ENCODE measurements at places on chromosomes 6 and 20.

DNA sequence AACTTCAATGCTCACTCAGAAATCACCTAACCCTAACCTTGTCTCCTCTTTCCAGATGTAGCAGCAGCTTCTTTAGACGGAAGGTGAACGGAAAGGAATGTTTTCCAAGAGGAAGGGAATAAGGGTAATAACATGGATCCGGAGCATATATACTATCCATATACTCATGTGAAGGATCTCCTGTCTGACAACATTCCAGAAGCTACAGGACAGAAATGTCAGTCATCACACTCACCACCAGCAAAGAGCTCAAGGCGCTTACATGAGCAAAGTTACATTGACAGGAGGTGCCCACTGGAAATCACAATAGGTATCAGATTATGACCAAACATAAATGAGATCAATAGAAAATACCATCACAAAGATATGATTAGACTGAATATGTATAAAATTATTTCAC is 122.1 kb upstream of the CCDC28A start:
- DNase-seq, result no peak

GRCh38 chr6:56766806-56767178 is 124.1 kb upstream of the DST start:
- DNase-seq, result no peak

GRCh38 chr6:70336996-70337742 is 34.3 kb upstream of the COL9A1 start:
- DNase-seq, result no peak

GRCh38 chr6:17914651-17915050 is 72.8 kb downstream of the KIF13A start:
- DNase-seq, result no peak

DNA sequence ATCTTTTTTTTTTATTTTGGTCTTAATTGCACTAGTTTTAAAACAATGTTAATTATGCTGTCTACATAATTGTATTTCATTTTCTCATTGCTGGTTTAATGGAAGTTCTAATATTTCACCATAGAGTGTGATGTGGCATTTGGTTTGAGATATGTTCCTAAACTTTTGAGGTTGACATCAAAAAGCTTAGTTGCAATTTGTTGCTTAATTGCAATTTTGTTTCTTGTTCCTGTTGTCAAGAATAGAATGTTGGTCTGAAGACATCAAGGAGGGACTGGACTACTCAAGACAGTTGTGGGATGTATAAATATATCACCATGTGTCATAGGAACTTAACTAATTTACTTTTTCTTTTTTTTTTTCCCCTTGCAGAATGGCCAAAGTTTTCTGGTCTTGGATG is 12.5 kb downstream of the HSF2 start:
- DNase-seq, result no peak

GRCh38 chr20:37198932-37199660 is 19.7 kb upstream of the MROH8 start:
- no peak for DNase-seq

DNA sequence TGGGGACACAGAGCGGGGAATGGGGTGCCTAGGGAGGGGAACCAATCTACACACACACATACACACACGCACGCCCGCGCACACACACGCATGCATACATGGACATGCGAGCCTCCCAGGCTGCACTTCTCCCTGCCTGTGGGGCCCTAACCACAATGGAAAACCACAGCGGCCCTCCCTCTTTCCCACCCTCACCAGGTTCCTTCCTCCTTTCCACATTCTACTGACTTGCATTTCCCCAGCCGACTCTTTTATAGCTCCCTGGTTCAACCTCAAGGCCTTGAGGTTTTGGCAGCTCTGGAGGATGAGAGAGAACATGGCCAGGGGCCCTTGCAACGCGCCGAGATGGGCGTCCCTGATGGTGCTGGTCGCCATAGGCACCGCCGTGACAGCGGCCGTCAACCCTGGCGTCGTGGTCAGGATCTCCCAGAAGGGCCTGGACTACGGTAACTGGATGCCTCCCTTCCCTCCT is at the start of gene BPI:
Gene BPI, plus strand, starts transcription at position 249 of the 472 bp plus-strand sequence. Its CDS starts 68 bp downstream, at position 317.
- no peak for DNase-seq

- no peak for DNase-seq
Measured at GRCh38 chr6:111481836-111482187, 1.2 kb downstream of the REV3L start.

GRCh38 chr20:49385465-49385864 is 97.0 kb downstream of the KCNB1 start:
- no peak for DNase-seq

- no peak for DNase-seq
Measured at GRCh38 chr6:126718600-126719327, 378.8 kb downstream of the CENPW start.

- DNase-seq, result no peak
Measured at GRCh38 chr20:20363434-20363798, 4.5 kb upstream of the INSM1 start.

DNA sequence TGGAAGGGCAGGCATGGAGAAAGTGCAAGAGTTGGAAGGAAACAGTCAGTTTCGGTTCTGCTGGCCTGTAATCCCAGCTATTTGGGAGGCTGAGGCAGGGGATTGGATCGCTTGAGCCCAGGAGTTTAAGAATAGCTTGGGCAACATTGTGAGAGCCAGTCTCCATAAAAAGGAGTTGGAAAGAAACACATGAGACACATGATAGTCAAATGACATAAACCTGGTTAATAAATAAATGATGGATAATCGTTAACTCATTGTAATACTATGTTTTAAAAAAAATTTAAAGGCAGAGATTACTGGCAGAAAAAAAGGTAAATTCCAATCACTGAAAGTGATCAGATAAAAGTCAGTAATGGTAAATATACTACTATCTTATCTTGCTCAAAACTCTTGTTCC is 37.2 kb upstream of the PHACTR1 start:
- DNase-seq, result no peak

GRCh38 chr20:4147319-4147718 is 132.0 kb upstream of the RNF24 start:
- no peak for DNase-seq

DNA sequence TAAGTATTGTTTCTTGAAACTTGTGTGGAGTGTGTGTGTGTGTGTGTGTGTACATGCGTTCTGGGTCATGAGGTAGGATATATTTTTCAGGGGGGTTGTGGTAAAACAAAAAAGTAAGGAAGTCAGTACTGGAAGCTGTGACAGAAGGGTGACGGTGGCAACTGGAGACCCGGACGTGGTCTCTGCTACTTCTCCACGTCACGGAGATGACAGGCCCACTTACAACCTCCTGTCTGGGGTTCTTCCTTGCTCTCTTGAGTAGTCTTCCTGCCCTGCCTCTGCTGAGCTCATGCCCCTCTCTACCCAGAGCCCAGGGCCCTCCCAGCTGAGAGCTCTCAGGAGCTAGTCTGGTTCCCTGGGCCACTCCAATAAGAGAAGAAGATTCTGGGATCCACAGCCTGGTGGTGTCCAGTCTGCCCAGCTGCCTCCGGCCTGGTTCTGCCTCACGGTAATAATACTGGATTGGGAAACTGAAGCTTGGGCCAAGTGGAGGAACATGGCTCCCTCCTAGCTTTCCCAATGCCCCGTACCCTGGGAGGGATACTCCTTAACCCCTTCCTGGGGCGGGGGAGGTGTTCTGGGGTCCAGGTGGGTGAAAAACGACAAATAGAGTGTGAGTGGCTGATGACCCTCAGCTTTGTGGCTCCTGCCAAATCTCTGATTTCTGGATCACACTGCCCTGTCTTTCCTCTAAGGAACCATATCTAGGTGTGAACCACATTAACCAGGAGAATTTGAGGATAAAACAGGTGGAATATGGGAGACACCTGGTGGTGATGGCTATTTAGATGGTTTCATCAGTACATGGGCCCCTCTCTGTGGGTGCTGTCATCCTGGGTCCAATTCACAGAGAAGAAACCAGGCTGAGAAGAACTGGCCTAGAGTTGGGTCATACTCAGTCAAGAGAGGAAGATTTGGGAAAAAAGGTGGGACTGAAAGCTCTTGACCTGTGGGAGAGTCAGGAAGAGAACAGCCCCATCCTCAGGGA is 27.2 kb downstream of the VEGFA start:
- no peak for DNase-seq

DNA sequence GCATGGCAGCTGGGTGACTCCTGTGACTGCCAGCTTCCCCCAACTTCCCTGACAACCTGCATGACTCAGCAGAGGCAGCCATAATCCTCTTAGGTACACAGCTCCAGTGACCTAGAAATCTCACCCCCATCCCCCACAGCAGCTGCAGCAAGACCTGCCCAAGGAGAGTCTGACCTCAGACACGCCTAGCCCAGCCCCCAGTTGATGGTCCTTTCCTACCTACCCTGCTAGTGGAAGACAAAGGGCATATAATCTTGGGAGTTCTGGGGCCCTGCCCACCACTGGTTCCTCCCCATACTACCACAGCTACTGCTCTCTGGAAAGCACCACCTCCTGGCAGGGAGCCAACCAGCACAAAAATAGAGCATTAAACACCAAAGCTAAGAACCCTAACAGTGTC is 90.2 kb downstream of the F13A1 start:
- DNase-seq, result no peak

- DNase-seq, result no peak
Measured at GRCh38 chr20:33007376-33008335, at the start of gene BPIFB2. BPIFB2 (plus strand) TSS chr20:33007704; CDS start chr20:33008575, 871 bp downstream.

DNA sequence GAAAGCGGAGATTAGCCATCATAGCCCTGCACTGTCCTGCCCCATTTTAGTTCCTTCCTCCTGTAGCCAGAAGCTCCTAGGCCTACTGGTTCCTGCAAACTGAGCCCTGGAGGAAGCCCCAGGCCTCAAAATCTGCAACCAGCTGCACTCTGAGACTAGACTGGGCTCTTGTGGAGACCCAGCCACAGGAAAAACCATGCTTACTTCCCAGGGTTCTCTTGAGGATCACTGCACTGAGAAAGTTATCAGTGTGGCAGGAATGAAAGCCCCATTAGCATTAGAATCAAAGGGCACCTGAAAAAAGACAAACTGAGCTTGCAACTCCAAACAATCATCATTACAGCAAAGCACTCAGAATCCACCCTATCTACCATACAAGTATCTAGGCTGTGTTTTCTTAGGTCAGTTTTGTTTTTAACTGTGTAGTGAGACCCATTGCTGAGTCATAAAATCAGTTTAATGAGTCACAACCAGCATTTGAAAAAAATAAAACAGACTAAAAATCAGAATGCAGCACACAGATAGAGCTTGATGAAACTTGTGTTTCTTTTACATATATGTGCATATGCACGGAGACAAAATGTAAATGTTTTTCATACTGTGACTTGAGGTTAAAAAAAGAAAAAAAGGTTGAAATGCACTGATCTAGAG is 91.0 kb downstream of the UNC5CL start:
- DNase-seq, result no peak

GRCh38 chr6:87710090-87710489 is 8.1 kb upstream of the AKIRIN2 start:
- no peak for DNase-seq

DNA sequence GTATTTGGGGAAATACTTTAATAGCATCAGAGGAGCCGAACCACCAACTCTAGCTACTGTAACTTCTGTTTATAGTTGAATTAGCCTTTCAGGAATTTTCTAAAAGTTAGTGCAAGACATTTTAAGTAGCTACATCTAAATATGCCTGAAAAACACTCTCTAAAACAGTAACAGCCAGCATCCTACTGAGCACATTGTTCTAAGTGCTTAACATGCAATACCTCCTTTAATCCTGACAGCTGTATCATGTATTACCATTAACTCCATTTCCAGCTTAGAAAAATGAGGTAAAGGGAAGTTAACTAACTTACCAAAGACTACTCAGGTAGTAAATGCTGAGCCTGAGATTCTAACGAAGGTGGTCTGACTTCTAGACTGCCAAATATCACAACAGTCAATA is 120.7 kb downstream of the DST start:
- DNase-seq, result no peak

DNA sequence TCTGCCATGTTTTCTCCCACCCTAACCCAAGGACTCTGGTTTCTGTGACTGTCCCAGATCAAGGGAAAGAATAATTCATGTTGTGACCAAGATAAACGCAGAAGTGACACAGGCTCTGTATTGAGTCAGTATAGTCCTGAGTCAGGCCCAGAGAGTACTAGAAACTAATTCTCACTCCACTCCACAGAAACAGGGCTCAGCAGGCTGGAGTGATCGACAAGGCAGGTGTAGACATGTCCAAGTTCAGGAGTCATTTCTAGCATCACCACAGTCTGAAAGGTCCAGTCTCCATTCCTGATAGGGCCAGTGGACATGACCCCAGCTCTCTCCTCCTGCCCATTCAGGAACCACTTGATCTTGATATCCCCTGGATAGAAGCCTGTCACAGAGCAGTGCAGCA is 2.7 kb downstream of the HLA-DOB start:
- no peak for DNase-seq

- no peak for DNase-seq
Measured at GRCh38 chr20:44537993-44538392, 16.1 kb upstream of the SERINC3 start.

GRCh38 chr20:53186635-53187034 is 214.5 kb downstream of the TSHZ2 start:
- no peak for DNase-seq

DNA sequence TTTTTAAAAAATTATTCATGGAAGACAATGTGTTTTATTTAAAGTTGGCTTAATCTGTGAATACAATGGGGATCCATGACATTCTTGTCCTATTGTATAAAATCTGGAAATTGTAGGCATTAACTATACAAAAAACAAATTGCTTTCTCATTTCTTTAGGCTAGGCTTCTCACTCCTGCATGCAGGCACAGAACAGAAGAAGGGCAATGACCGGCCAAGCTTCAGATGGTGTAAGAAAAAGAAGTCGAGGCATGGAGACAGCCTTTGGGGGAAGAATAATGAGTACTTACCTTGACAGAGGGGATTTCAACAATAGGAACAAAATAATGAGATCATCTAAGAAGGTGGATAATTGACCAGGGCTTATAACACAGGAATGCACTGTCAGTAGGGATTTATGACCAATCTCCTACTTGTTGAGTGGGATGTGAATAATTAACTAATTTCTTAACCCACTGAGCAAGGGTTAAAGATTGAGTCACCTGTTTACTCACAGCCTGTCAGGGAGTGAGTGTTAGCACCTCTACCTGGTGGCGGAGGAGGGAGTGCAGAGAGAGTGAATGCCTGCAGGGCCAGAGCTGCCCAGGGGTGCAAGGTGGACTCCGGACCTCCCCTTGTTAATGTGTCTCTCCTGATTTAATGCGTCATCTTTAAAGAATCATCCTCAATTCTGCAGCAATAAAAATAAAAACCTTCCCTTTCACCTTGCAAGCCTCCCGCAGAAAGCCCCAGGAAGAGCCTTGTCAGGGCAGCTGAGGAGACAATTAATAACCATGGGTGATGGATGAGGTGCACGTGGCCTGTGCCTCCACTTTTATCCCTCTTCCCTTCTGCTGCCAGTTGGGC is 3.9 kb downstream of the SLC22A2 start:
- no peak for DNase-seq

DNA sequence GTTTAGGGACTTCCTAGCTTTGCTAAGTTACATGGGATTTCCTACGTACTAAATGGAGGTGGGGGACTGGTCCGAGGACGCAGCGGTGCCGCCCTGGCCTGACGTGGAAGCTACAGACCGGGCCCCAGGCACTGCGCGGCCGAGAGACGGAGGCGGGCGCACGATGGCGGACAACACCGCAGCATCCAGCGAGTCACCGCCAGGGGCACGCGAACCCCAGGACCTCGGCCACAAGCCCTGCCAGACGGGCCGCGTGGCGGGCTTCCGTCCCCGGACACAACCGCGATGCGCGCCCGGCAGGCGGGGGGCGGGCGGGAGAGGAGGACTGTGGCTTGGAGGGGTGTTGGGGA is 1516.9 kb upstream of the DEFB115 start:
- DNase-seq, result no peak

Data from stimulated activated CD8-positive, alpha-beta memory T cell treated with anti-CD3 and anti-CD28 coated beads, Interleukin-4, amount 100 ng/mL, for 1 hour (primary cell).